ENCODE measurements at places on chromosomes 2 and 18.
A peak's percentile ranks its signal among the peaks of the same experiment; 100 is the strongest.

DNA sequence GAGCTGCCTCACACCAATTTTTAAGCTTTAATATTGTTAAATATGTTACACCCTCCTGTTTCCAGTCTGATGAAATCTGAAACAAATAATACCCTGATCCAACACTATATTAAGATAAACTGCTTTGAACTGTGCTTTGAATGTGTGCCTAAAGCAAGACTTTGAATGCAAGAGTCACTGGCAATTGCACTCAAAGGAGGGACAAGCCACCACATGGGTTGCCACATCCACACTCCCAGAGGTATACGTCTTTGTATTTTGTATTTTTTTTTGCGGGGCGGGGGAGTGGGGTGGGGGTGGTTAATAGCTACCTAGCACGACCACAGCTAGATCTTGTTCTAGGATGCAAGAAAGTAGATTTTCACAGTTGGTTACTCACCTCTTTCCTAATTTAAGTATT lies 1.8 kb upstream of the ZEB2 start:
- DNase-seq = no peak

DNA sequence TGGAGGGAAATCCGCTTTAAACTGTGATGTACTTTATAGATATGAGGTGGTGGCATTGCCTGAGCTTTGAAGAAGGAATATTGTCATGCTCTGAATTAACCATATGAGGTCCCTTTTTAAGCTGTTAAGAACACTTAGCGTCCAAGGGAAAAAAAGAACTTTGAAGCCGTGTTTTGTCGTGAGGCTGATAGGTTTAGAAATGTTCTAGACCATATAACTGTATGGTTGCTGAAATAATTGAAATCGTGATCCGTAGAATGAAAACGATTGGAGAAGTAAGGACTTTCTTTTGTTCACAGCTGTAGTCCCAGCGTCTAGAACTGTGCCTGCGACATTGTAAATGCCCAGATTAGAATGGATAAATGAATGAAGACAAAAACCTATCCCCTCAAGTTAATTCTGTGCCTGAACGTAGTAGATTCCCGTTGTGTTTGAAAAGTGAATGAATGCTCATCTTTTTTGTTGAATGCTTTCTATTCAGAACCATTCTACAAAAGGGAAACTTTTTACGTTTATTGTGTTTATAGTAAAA lies 1.5 kb downstream of the SMCHD1 start:
- DNase-seq = no peak

DNA sequence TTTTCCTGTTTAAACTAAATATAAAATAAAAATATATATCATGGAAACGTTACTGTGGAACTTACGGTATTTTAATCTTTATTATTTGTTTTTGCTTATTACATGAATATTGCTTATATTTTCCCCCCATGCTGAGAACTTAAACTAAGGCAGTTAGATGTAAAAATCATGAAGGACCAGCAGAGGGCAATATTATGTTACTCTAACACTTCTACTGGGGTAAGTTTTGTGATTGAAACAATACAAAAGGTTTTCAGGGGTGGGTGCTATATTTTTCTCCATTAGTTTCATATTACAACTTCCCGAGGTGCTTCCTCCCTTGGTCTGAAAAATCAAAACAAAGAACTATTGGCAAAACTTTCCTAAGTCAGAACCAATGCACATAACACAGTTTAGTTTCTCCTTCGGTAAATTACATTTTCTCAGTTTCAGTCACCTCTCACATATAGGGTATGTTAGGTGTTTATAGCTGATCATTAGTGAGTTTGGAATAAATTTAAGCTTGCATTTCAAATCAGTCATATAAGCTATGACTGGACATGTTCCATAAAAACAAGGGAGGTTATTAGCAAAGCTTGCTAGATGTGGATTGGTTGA lies 54.8 kb downstream of the ZNF407 start:
- peak; percentile 57 for DNase-seq

- DNase-seq = no peak
Observed at GRCh38 chr18:22186484-22186971, 17.1 kb downstream of the GATA6 start.

GRCh38 chr2:172808156-172808555 lies 72.5 kb downstream of the RAPGEF4 start:
- DNase-seq = no peak

- DNase-seq = no peak
Observed at GRCh38 chr2:65536596-65536995, 104.2 kb upstream of the SPRED2 start.

DNA sequence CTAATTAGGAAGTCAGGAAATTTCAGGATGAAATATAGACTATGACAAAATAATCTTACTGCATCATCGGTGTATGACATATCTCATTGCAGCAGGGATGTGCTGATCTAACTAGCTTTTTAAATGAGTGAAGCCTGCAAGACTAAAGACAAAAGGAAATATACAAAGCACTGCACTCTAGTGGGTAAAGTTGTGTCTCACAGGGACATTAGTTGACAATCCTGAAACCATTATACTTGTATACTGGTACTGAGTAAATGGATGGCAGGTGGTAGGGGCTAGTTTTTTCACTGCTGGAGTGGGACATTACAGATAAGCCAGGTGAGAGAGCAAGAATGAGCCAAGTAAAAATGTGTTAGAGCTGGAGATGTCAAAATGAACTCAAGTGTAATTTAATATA lies 317.5 kb upstream of the RAB6C start:
- DNase-seq = no peak

GRCh38 chr2:238581126-238581525 lies 154.4 kb downstream of the ASB1 start:
- DNase-seq = no peak

DNA sequence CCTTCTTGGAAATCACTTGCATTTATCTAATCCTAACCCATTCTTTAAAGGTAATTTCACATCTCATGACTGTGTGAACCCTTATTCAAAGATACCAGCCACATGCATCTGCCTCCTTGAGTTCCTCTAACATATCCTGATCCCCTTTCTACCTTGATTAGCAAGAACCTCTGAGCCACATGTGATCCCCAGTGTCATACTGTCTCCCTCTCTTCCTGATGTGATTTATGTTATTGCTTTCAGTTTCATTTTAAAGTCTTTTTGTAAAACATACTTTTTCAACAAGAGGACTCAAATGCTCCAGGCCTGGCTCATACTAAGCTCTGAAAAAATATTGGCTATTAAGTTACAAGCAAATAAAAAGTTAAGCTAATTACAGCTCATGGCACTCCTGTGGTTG lies 470.1 kb downstream of the DLGAP1 start:
- no peak for DNase-seq

DNA sequence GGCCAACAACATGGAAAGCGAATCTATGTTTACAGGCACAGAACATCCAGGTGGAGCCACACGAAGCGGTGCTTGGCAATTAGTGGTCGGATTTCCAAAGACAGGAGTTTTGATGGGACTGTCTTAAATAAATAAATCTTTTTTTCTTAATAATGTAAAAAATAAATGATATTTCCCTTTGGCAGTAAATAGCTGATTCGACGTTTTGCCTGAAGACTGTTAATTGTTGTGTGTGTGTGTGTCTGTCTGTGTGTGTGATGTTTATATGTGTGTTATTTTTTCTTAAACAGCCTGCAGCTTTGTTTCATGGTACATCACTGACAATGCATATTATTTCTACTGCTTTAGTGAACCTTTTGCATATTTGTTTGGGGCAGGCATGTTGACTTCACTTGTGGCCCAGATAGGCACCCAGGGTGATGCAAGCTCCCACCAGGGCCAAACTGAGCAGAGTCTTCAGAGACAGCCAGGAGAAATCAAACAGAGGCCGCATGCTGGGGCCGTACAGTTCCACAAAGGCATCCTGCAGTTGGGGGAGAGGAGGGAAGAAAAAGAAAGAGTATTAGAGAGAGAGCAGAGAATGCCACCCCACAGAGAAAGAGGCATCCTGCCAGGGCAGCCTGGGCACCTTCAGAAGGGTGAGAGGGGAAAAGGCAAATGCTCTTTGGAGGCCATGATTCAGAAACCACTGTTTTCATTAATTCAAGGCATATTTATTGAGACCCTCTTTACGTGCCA lies 191.2 kb downstream of the BCL2 start:
- no peak for DNase-seq

- no peak for DNase-seq
Observed at GRCh38 chr2:99900556-99900955, 241.8 kb downstream of the AFF3 start.

DNA sequence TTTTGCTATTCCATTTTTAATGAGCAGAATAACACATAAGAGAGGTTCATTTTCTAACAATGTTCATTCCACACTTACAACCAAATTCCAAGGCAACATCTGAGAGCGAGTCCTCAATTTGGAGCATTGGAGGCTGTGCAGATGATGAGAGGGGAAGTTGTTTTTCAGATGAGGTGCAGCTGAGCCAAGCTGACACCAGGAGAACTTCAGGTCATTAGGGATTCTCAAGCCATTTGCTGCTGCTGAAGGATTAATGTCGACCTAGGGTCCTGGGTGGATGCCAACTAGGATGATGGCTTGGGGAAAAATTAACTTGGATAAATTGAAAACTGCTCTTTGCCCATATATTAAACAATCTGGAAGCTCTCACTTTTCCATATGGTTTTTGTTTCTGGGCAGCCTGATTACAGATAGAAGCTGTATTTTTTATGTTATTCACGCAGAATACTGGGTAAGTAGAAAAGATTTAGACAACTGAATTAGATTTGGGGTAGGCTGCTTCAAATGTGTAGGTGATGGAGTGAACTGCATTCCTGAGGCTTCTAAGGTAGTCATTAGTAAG lies 206.4 kb upstream of the SLC39A10 start:
- no peak for DNase-seq

GRCh38 chr2:24984912-24985311 lies 13.2 kb upstream of the DNAJC27 start:
- peak; percentile 76 for DNase-seq

DNA sequence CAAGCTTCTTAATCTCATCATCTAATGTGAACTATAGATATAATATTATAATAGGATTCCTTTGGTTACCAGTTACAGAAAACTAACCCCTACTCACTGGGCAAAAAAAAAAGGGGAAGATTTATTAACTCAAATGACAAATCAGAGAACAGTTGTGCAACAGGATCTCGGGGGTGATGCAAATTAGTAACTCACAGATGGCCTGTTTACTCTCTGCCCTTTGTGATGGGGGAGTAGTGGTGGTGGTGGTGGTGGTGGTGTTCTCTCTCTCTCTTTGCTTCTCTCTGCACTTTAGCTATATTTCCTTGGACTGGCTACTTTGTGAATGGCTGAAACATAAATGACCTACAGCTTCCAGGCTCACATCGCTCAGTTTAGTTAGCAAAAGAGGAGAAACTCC lies 59.0 kb downstream of the TMEM247 start:
- DNase-seq = no peak

DNA sequence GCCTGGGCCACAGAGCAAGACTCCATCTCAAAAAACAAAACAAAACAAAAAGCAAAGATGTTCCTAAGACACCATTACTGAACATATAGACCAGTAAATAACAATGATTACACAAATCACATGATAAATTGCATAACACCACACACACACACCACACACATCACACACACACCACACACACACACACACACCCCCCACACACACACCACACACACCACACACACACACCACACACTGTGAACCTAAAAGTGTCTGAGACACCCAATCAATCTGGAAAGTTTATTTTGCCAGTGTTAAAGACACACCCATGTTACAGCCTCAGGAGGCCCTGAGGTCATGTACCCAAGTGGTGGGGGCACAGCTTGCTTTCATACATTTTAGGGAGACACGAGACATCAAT lies 62.6 kb upstream of the ASAP2 start:
- no peak for DNase-seq

- DNase-seq = no peak
Observed at GRCh38 chr2:178908810-178909209, 101.6 kb upstream of the TTN start.

- DNase-seq = no peak
Observed at GRCh38 chr2:40360652-40361051, 91.2 kb downstream of the SLC8A1 start.

DNA sequence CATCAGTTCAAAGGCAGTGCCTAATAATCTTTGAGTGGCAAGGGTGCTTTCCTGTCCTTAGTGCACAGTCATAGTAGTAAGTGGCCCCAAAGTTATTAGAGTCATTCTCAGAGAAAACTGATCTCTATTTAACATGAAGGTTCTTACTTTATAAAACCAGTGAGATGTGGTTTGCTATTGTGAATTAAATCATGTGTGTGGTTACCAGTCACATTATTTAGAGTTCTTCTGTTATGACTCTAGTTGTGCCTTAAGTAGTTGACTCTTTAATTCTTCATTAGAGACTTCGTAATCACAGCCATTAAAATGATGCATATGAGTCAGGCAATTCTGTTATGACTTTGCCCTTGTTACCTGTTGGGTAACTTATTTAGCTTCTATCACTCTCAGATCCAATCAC lies 1392.9 kb upstream of the ACVR2A start:
- DNase-seq = no peak

DNA sequence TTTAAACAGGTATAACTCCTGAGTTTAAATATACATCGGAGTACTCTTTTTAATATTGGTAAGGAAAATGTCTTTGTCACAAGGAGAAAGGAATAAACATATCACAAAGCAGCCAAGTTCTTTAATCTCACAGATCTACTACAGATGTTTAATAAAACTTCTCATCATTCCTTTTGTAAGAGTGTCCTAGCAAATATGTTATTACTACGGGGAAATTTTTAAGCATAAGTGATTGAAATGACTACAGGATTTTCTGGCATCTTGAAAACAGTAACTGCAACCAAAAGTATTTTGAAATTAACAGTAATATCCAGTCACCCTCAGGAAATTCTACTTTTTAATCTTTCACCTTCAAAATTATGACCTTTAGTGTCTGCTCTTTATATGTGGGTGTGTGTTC lies 403.1 kb downstream of the IRS1 start:
- no peak for DNase-seq

GRCh38 chr2:48944956-48945355 lies 189.4 kb upstream of the LHCGR start:
- DNase-seq = no peak

- DNase-seq = peak; percentile 44
Observed at GRCh38 chr2:55771612-55772011, 78.0 kb upstream of the PNPT1 start.

DNA sequence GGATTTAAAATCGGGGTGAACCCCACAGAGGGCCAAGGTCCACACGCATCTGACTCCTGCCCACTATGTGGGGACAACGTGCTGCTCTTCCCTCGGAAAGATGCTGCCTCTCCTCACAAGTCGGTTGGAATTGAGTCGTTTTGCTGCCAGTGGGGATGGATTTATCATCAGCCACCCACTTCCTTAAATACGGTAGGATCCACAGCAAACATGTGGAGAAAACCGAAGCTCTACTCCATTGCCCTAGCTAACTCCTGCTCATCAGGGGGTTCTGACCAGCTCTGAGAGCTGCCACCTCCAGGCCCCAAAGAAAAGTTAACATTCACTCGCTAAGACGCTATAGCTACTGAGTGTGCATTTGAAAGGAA lies 80.9 kb downstream of the CHRNA1 start:
- DNase-seq = no peak

Data from NCI-H1092 treated with DMSO at 0.1 percent for 48 hours (cell line).